ENCODE measurements at places on chromosomes 3 and 15.

GRCh38 chr3:178743297-178743696 lies 207.1 kb downstream of the KCNMB2 start:
- no peak for DNase-seq

GRCh38 chr3:194283221-194284006 lies 67.7 kb downstream of the CPN2 start:
- no peak for DNase-seq

GRCh38 chr15:65182538-65182937 lies 2.6 kb downstream of the CLPX start:
- DNase-seq, result no peak

- DNase-seq, result no peak
Observed at GRCh38 chr3:14472471-14473351, 67.4 kb downstream of the GRIP2 start.

GRCh38 chr3:152386208-152386607 lies 117.5 kb downstream of the MBNL1 start:
- DNase-seq, result no peak

DNA sequence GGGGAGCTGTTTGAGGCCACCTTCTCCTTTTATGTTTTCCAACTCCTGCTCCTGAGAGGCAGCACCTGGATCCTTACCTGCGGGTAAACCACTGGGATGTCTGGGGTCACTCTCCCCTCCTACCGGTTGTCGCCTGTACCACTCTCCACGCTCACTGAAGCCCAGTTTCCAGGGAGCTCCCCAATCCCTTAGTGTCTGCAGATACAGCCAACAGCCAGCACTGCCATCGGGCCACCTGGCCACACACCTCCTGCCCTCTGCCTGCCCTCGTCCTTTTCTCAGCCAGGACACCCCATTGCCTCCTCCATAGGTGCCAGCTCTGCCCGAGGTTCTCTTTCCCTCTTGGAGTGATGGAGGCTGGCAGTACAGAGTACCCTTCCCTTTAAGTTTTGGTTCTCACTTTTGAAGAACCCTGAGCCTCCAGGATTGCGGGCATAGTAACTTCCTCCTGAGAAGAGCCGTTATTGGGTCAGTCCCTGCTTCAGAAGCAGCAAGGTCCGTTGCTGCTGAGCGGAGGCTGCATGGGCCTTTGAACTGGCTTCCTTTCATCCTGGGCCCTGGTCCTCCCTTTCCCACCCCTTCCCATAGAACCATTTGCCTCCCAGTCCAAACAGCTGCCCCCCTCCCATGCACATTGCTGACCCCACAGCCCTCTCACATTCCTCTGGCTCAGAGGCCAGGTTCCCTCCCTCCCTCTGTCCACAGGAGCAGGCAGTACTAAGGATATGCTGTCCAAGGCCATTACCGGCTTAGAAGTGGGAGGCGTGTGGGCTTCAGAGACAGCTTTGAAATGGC lies 30.9 kb downstream of the ARNT2 start:
- DNase-seq, result no peak

GRCh38 chr3:42192334-42193200 lies 73.4 kb downstream of the CCK start:
- no peak for DNase-seq

DNA sequence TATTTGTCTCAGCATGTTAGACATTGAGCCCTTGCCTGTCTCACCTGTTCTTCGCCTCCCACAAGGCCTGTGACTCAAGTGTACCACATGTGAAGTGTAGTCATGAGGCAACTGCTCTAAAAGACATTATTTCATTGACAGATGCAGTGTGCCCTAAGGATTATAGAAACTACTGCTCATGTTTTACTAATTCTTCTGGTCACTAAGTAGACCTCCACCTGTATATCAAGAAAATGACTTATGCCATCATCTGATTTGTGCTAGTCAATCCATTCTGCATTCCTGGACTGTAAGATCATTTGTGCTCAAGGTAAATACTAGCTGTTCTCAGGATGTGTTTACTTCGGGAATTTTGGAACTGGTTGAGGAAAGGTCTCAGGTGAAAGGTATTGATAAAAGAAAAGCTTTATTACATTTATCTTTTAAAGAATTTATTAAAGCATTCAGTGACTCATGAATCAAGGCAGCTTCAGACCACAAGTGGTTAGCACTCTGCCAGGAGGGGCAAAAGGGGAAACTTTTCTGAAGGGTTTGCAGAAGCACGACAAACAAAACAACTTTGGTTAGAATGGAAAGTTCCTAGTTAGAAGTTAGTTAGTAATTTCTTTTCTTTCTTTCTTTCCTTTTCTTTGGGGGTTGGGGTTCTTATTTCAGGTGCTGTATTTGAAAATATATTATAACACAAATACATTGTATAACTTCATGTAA lies 465.3 kb upstream of the CBLB start:
- no peak for DNase-seq

- no peak for DNase-seq
Observed at GRCh38 chr3:138945709-138946662, 951 bp downstream of the FOXL2 start.

DNA sequence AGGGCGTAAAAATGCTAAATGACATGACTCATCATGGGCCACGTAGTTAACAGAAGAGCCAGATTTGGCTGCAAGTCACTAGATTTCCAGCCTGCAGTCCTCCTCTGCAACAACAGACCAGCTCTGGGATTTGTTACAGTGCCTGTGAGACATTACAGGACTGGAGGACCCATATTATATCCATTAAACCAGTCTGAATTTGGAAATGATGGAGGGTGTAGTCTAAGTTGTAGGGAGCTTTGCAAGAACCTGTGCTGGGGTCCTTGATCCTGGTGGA lies 10.8 kb downstream of the ZNF774 start:
- DNase-seq, result no peak
